ENCODE measurements at places on chromosomes 12 and 14.

DNA sequence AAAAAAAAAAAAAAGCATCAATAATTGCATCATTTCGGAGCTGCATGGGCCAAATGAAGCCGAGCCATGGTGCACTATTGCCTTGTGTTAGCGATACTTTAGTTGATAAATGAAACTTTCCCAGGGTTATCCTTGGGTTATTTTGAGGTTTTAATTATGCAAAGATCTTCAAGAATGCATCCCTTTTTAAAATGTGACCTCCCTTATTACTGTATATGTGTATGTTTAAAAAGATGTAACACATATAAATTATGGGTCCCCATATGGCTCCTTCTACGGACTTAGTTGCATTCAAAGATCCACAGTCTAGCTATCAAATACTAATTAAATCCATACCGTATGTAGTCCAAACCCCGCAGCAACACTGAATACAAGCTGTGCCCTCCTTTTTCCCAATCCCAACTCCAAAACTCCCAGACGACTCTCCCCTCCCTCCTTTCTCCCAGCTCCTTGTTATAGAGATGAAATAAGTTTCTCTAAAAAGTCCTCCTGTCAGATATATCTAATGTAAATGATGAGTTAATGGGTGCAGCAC lies 129.3 kb upstream of the MAP1LC3B2 start:
- no peak for DNase-seq

DNA sequence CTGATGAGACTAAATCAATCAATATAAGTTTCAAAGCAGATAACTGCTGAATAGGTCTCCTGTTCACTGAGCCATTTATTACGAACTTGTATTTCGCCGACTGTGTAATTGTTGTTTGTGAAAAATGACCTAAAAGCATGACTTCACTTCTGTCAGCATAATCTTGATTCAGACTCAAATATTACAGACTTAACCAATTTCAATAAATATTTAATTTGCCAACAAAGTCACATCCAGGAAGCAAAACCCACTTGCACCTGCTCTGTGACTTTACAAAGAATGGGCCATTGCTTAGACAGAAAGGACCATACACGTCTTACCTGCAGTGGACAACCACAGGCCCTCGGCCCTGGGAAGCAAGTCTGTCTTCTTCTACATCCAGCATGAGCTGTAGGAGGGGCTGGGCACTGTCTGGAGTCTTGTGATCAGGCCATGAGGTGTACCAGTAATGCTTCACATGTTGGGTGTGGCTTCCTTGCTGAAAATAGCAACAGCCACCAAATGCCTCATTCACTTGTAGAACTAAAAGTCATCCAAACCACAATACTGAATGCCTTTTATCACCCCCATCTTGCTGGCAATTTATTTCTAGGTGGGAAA lies 23.5 kb upstream of the PTPRB start:
- no peak for DNase-seq

DNA sequence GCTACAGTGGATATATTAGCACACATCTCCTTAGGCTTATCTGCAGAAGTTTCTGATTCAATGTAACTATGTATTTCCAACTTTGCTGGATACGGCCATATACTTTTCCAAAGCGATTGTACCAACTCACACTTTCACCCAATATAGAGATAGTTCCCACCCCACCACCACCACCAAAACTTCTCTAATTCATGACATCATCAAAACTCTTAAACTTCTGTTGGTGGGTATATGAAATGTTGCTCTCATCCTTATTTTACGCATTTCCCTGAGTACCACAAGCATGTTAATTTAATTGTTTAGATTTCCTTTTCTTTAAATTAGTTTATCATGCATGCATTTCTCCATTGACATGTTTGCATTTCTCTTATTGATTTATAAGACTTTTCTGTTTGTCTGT lies 95.6 kb downstream of the PRKD1 start:
- no peak for DNase-seq

DNA sequence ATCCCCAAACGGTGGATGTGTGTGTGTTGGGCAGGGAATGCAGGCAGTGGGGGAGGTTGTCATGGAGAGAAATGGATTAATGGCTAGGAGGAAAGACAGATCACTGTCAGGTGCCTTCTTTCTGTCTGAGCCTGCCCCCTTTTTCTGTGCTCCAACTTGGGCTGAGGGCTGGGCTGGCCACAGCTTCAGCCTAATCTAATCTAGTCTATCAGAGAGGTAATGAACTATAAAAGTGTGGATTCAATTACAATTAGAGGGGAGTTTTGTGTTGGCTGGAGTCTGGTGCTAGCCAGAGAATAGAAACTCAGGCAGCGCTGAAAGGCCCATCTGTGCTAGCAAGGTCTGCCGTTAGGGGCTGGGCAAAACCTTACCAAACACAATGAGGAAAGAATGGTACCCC lies 41.2 kb downstream of the NEUROD4 start:
- no peak for DNase-seq

DNA sequence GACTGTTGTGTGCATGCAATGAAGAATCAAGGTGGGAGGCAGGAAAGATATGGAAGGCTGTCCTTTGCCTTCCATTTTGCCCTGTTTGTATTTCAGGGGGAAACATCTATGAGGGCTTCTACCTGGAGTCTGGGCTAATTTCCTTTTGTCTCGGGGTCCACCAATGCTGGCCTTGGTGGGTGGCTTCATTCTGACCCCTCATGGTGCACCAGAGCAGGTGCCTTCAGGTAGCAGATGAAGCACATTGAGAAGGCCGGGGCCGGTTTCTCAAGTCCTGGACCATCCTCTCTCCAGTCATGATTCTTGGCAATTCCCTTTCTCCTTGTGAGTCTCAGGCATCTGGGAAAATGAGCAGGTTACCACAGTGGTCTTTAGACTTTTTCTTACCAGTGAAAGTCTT lies 47.2 kb downstream of the RPH3A start:
- no peak for DNase-seq
